ENCODE measurements at places on chromosomes 2 and 18.

DNA sequence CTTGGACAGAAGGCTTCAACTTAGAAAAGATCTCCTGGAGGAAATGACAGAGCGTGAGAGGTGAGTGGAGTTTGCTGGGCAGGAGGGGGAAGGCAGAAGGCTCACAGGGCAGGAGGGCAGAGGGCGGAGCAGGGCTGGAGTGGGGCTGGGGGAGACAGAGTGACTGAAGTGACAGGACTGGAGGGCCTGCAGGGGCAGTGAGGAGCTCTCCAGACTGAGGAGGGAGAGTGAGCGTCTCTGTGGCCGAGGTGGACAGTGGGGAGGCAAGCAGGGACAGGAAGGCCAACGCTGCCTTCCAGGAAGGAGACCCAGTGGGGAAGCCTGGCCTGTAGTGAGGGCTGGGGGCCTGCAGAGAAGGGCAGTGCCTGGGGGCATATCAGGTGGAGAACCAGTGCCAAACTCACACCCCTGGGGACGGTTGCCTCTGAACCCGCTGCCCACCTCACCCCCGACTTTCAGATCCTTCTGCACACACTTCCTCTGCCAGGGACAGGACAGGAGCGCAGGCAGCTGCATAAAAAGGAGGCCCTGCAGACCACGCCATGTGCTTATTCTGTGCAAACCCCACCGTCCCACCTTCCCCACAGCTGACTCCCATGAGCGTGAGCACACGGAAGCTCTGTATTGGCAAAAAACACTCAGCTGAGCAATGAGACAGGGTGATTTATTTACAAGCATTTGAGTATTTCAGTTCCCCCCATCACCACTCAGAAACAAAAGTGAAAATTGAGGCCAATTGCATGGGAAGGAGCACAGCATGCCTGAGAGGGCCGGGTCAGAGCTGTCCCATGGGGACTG is 244.3 kb downstream of the FAM210A start:
- DNase-seq = no peak

- DNase-seq = no peak
These were observed 110.2 kb downstream of the BARD1 start for GRCh38 chr2:214699236-214699635.

GRCh38 chr2:44928483-44929158 is 12.9 kb upstream of the SIX3 start:
- no peak for DNase-seq

DNA sequence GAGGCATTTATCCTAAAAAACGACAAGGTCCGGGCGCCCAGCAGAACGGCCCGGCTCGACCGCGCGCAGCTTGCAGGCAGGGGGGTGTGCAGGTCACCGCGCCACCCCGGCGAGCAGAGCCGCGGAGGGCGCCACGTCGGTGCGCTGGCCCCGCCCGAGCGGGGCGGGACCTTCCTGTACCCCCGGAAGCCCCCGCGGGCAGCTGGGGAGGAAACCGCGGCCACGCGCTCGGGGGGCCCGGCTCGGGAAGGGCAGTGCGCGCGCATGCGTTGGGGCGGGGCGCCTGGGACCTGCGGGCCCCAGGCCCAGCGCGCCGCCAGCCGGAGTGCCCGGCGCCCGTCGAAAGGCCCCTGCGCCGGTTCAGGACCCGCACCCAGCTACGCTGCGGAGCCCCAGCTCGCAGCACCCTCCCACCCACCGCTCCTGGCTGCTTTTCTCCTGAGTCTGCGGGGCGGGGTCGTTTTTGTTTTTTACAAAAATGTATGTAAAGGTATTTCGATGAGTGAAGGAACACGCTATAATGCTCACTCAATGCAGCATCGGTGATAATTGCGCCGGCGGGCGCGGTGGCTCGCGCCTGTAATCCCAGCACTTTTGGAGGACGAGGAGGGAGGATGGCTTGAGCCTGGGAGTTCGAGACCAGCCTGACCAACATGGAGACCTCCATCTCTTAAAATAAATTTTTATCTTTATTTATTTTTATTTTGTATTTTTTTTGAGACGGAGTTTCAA is 47.7 kb upstream of the POMC start:
- DNase-seq = no peak

DNA sequence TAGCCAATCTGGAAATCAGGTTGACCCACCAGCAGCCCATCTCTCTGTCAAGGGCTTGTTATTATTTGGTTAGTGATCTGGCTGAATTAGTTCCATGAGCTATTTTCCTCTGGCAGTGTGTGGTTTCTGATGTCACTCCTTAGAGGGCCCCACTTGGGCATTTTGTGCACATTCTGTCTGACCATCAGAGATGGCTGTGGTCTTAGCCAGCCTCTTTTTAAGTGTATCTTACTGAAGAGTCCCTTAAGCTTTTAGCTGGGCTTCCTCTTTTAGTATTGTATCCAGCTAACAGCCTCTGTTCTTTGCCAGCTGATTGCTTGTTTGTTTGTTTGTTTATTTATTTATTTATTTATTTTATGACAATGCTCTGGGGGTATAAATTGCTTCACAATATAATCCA is 951.1 kb upstream of the CNTNAP5 start:
- DNase-seq = no peak

GRCh38 chr18:75304678-75305557 is 94.3 kb downstream of the TSHZ1 start:
- DNase-seq = no peak

GRCh38 chr2:219159771-219160185 is 837 bp downstream of the NHEJ1 start:
- DNase-seq = no peak

Measured in NCI-H187 (cell line).